T-helper 17 cell (primary cell): ENCODE measurements at places on chromosomes 6 and 20. TPM values are rescaled to one million over a fixed set of nuclear protein-coding genes. Genes with fewer than 3 reads are reported as not detected.

The ZSWIM1 gene
- 10.2 TPM for total RNA-seq

The TRIM15 gene
- not detected for total RNA-seq

The ZSWIM3 gene
- 1.2 TPM for total RNA-seq

The GSTA3 gene
- not detected for total RNA-seq

The HSPA12B gene
- not detected for total RNA-seq

The KHDC1L gene
- not detected for total RNA-seq

The GNL1 gene
- total RNA-seq: 178 TPM
